Activated T-cell treated with anti-CD3 and anti-CD28 coated beads for 48 hours (primary cell): ENCODE measurements at places on chromosomes 12 and 14.

- no peak for DNase-seq
Observed at GRCh38 chr12:118870551-118870950, 110.8 kb upstream of the SRRM4 start.

- DNase-seq, result no peak
Observed at GRCh38 chr12:102961466-102961855, 4.0 kb downstream of the ASCL1 start.

GRCh38 chr12:121255433-121255832 is 41.1 kb downstream of the CAMKK2 start:
- no peak for DNase-seq

- no peak for DNase-seq
Observed at GRCh38 chr12:74641694-74642093, 104.1 kb downstream of the ATXN7L3B start.

DNA sequence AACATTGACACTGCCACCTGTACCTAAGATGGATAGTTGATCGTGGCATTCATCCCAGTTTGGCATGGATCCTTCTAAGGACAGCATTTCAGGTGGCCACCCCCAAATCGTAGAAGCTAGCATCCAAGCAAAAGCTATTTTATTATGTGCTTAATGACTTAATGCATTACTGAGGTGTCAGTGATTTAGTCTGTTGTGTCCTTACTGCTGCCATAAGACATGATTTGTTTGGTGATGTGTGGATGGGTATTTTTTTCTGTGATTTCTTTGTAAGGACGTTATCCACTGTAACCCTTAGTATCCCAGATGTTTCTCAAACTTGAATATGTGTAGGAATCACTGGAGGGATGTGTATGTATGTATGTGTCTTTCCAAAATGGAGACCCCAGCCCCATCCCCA is 81.2 kb upstream of the EVL start:
- DNase-seq, result no peak

DNA sequence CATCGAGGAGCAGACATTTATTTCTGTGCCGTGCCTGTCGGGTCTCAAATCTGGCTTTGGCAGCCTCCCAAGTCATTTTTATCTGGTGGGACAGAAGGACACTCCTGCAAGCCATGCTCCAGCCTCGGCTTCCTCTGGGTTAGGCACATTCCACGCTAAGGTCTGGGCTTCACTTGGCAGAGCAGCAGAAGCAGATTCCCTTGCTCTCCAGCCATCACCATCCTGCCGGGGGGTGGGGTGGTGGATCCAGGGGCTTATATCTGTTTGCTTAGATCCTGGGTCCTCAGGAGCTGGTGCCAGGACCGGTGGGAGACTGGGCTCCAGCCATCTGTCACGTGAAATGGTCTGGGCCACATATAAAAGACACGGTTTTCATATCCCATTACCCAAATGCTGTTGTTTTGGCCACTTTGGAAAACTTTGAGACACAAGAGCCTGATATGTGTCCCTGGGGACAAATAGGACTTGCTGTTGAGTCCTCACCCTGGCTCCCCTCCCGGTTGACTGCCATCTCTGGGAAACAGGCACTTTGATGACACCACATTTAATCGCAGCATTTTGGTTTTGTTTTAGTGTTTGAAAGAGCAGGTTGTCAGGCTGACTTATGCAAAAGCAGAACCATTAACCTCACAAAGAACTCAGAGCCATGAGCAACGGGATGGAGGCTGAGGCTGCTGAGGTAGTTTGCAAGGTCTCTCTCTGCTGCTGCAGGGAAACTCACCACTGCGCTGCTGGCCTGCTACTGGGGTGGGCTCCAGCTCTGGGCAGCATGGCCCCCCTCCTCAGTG is 69.6 kb upstream of the PRMT8 start:
- DNase-seq, result no peak

- no peak for DNase-seq
Observed at GRCh38 chr14:71240171-71240570, 332.9 kb downstream of the PCNX1 start.

DNA sequence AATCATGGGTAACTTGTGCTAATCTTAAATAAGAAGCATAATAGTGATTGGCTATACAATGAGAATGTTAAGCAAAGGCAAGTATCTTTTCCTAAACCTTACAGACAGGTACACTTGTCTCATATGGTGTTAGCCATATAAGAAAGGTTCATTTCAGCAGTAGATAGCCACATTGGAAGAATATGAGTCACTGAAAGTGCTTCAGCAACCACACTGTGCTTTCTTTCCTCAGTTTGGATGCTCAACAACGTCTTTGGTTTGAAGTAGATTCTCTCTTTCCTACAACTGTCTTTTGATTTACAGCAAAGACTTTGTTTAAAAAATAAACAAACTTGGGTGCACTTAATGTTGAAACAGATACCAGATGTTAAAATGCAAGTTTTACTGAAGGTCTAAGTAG is 8.9 kb downstream of the DDHD1 start:
- DNase-seq, result no peak

DNA sequence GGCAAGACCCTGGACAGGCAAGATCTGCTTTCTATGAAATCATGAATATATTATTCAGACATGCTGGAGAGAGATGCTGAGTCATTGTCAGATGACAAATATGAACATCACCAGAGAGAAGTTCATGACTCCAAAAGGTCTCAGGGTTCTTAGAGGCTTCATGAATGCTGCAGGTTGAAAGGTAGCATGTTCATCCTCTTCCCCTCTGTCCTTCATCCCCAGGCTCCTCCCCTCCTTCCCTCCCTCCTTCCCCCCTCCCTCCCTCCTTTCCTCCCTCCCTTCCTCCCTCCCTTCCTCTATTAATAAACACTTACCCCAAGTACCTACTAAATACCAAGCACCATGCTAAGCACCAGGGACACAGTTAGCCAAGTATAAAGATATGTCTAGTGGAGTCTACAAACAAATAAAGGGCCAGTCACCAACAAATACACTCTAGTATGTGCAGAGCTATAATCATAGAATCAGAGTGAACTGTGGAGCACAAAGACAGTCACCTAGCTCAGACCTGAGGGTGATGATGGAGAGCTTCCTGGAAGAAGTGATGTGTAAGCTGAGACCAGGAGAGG is 46.2 kb downstream of the RPH3A start:
- no peak for DNase-seq

DNA sequence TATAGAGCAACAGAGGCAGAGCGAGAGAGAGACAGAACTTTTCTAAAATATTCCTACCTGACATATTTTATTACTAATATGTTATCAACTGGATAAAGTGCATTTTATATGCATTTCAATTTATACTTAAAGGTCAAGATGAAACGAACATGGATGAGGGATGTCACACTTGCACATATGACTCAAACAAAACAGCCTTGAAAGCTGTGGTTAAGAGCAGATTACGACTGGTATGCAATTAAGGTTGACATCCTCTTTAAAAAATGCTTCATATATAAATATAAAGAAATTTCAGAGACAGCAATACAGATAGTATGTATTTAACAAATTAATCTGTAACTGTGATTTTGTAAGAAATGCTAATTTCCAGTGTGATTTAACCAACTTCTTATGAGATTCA is 52.5 kb downstream of the LMO3 start:
- DNase-seq, result no peak

DNA sequence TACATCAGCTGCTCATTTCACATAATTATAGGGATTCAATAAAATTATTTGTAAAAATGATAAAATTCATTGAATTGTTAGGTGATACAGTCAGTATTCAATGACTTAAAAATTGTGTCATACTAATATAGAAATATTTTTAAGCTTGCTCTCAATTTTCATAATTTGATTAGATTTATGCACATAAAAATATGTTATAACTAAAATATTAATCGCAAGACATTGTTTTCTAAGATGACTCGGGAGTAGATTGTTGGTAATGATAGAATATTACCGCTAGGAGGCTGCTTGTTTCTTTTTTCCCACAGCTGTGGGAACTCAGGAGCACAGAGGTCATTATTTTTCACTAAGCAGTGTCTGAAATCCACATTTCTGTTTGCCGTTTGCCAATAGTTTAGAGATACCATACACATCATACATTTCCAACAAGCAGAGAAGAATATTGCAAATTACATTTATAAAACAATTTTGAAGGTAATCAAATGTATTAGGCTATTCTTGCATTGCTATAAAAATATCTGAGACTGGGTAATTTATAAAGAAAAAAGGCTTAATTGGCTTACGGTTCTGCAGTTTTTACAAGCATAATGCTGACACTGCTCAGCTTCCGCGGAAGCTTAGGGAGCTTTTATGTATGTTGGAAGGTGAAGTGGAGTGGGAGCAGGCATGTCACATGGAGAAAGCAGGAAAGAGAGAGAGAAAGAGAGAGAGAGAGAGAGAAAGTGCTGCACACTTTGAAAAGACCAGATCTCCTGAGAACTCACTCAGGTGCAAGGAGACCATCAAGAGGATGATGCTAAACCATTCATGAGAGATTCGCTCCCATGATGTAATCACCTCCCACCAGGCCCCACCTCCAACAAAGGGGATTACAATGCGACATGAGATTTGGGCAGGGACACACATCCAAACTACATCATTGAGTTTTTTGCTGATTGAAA is 9.2 kb downstream of the CD69 start:
- no peak for DNase-seq

GRCh38 chr12:68638721-68639395 is 28.2 kb downstream of the RAP1B start:
- DNase-seq, result no peak

DNA sequence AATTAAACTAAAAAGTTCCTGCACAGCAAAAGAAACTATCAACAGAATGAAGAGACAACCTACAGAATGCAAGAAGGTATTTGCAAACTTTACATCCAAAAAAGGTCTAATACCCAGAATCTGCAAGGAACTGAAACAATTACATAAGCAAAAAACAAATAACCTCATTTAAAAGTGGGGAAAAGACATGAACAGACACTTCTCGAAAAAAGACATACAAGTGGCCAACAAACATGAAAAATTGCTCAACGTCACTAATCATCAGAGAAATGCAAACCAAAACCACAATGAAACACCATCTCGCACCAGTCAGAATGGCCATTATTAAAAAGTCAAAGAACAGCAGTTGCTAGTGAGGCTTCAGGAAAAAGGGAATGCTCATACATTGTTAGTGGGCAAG is 15.2 kb downstream of the PDE6H start:
- DNase-seq, result no peak

- DNase-seq, result no peak
Observed at GRCh38 chr12:30764251-30764650, 9.5 kb upstream of the CAPRIN2 start.

DNA sequence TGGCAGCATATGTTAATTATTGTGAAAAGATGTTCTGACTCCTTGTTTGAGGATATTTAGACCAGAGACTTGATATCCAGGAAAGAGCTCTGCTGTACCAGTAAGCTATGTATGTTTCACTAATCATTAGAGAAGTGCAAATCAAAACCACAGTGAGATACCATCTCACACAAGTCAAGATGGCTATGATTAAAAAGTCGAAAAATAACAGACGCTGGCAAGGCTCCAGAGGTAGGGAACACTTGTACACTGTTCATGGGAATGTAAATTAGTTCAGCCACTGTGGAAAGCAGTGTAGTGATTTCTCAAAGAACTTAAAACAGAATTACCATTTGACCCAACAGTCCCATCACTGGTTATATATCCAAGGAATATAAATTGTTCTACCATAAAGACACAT is 171.6 kb downstream of the DPY19L2 start:
- no peak for DNase-seq

DNA sequence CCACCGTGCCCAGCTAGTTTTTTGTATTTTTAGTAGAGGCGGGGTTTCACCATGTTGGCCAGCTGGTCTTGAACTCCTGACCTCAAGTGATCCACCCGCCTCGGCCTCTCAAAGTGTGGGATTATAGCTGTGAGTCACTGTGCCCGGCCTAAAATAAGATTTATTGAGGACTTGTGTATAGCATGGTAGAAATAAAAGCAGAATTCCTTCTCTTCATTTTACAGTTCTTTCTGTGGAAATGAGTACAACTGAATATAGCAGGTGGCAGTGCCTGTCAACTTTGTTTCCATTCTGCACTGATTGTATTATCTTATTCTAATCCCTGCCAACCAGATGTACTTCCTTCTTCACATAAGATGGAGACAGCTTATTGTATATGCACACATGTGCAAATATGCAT is 41.0 kb downstream of the DIP2B start:
- no peak for DNase-seq

- DNase-seq, result no peak
Observed at GRCh38 chr14:60357551-60358149, 108.6 kb downstream of the PPM1A start.

DNA sequence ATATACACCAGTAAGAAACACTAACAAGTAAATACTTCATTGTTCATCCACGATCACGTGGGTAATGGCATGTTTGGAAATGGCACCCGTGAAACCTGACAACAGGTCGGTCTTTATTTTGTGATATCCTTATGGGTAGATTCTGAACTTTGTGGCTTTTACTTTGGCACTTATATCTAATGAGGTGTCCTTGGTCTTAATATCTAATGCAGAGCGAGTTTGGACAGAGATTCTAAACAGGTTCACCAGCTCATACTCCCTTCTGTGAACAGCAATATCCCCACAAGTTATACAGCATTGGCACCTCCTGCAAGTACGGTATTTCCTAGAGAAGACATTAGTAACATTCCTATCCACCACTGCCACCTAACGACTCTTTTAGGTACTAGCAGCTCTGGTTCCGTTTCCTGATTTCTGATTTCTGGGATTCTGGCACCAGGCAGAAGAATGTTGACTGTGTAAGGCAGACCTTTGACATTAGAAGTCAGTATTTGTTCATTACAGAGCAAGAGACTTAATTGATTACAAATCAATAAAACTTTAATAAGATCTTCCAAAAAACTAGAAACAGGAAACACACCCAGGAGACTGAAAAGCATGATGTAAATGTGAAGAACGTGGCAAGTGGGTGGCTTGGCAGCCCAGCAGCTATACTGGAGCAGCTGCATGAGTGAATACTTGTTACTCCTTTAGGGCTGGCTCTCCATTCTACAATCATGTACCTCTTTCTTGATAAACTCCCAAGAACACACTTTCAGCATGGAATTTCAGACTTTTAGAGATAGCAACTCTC is 2.5 kb downstream of the ANG start:
- DNase-seq, result no peak

DNA sequence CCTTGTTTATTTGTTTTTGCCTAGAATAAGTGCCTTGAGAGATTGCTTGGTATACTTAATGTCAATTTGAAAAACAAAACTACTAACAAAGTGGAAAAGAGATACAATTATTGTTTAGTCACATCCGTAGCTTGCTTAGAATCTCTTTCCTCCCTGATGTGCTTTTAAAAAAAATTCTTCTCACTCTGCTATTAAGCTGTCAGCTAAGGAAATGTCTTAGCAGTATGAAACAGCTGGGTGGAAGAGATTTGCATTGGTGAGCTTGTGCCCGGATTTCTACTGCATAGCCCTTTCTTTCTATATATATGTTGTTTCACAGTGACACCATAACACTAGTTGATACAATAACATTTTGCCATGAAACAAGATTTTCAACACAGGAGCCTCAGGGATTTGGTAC is 229.4 kb upstream of the RGS6 start:
- DNase-seq, result no peak
